ENCODE measurements at places on chromosomes 4 and X. TPM values are rescaled to one million over a fixed set of nuclear protein-coding genes. Genes with fewer than 3 reads are reported as not detected.
A peak's percentile ranks its signal among the peaks of the same experiment; 100 is the strongest.

DNA sequence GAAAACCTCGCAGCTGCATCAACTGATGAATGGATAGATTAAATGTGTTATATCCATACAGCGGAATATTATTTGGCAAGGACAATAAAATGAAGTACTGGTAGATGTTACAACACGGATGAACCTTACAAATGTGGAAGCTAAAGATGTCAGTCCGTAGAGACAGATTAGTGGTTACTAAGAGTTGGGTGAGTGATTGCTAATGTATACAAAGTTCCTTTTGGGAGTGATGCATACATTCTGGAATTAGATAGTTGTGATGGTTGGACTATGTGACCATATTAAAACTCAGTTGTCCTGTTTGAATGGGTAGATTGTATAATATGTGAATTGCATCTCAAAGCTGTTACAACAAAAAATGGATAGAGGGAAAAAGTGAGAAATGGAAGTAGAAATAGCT is 2.8 kb downstream of the FIP1L1 start:
- DNase-seq, result no peak

- DNase-seq, result no peak
These were observed 67.6 kb downstream of the PPP2R2C start for GRCh38 chr4:6404611-6405396.

DNA sequence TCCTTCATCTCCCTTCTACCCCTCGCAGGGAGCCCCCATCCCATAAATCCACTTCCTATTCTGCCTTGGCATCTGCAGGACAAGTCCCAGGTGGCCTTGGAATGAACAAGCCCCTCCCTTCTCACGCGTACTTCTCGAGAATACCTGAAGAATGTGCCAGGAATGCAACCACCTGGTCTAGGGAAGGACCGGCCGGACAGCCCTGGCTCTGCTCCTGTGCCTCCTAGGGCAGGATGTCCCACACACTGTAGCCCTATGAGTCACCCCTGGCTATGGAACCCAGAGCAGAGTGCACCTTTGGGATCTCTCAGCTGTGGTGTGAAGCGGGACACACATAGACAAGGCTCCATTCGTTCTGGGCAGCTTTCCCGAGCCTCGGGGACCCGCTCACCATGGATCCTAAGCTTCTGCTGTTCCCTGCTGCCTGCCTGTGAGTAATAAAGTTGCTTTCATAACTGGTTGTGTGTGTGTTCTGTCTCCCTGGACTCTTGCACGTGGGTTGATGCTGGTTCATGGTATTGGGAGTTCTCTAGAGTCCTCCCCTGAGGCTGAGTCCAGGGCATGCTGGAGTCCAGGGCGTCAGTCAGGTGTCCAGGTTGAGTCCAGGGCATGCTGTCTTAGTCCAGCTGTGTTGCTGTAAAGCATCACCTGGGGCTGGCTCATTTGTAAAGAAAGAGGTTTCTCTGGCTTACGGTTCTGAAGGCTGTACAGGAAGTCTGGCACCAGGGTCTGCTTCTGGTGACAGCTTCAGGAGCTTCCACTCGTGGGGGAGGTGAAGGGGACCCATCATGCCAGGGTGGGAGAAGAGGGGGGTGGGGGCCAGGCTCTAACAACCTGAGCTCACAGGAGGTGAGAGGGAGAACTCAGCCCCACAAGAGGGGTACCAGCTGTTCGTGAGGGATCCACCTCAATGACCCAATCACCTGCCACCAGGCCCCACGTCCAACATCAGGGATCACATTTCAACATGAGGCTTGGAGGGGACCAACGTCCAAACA is 7.4 kb upstream of the PDE6B start:
- no peak for DNase-seq

GRCh38 chrX:6990552-6991193 is 156.8 kb upstream of the STS start:
- DNase-seq, result no peak

GRCh38 chr4:174859904-174860303 is 30.9 kb upstream of the GLRA3 start:
- DNase-seq, result no peak

GRCh38 chr4:53830511-53830910 is 233.9 kb downstream of the CHIC2 start:
- no peak for DNase-seq

GRCh38 chrX:16239211-16239610 is 71.9 kb downstream of the MAGEB17 start:
- DNase-seq, result no peak

GRCh38 chr4:2419814-2420213 is 1.1 kb downstream of the CFAP99 start:
- DNase-seq, result no peak

GRCh38 chrX:25674776-25675175 is 463.4 kb upstream of the MAGEB18 start:
- DNase-seq, result no peak

- peak; percentile 85 for DNase-seq
These were observed 88.6 kb downstream of the PALLD start for GRCh38 chr4:168585168-168586091.

GRCh38 chr4:155578726-155579370 is 87.8 kb upstream of the GUCY1A1 start:
- no peak for DNase-seq

Gene ANKRD37
- total RNA-seq, result 7.0 TPM

Gene UNC5C
- 0.02 TPM for total RNA-seq

Gene CHIC1
- total RNA-seq, result 11.2 TPM

Gene XPNPEP2
- not detected for total RNA-seq

Gene FGF2
- 51.4 TPM for total RNA-seq

Gene MAP9
- total RNA-seq, result 13.8 TPM

Gene DUX4
- total RNA-seq, result not detected

All from NCI-H460 (cell line).